Head of caudate nucleus (tissue), 42 donors: ENCODE measurements at places on chromosomes 6 and 20.
A peak's percentile ranks its signal among the peaks of the same experiment; 100 is the strongest.

DNA sequence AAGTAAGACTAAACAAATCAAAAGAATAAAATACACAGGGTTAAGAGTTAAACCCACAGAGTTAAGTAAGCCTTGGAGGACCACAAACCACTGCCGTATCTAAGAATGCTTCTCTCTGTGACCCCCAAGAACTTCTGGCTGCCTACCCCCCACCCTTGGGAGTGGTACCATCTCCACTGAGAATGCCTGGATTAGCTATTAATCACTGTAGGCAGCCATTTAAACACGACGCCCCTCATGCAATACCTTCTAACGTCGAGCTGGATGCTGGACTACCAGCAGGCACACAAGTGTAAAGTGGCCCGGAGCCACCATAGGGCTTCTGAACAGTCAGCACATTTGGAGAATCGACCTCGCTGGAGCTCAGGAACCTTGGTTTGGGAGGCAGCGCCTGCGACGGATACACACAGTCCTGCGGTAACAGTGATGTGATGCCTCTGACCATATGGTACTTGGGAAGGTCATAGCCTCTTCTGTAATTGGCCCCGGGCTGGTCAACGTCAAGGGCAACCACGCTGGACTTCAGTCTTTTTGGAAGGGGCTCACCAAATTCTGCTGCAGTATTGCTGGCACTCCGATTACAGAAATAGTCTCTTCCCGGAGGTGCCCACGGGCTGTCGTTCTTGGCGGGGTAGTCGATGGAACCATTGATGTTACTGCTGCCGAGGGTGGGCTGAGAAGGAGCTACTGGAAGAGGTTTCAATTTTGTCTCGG is 18.0 kb downstream of the ZNF217 start:
- no peak for DNase-seq

DNA sequence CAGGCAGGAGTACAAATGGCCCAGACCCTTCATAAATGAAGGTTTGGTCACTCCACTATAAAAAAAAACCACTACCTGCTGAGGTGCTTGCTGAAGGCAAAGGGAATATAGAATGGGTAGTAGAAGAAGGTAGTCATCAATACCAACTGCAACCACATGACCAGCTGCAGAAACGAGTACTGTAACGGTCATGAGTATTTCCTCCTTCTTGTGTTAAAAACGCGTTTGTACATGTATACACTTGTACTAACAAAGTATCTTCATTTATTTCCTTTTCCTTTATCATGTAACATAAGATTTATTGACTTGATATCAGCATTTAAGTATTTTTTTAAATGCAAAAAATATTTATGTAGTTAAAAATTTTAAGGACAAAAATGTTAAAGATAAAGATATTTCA is 238.6 kb downstream of the TFAP2B start:
- DNase-seq, result no peak

DNA sequence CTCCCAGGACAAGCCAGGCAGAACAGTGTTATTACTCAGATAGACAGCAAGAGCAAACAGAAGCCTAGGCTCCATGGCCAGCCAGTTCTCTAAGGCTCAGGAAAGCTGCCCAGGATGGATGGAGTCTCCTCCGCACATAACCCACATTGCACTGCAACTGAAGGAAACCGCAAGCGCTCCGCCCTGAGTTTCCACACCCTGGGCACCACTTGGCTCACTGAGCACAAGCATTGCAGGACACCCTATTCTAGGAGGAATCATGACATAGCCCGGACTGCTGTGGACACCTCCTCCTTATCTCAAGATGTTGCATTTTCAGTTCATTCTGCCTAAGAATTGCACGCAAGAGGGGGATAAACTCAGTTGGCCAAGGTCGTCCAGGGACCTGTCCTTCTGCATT is 42.9 kb downstream of the LINC00237 start:
- DNase-seq, result no peak

- no peak for DNase-seq
These were observed 56.2 kb upstream of the BMP6 start for GRCh38 chr6:7669742-7670141.

GRCh38 chr6:129317931-129318820 is 391.8 kb downstream of the ARHGAP18 start:
- DNase-seq, result no peak

DNA sequence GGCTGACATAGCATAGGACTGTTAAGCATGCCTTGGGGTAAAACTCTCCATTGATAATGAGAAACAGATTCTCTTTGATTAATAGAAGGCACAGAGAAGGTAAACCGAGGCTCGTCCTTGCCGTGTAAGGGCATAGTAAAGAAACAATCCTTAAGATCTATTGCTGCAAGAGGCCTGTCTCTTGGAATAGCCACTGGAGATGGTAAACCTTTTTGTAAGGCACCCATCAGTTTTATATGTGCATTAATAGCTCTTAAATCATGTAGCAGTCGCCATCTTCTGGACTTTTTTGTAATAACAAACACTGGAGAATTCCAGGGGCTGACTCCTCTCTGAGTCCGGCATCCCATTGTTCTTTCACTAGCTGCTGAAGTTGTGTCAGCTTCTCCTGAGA is 8.4 kb upstream of the ABHD12 start:
- no peak for DNase-seq

GRCh38 chr6:129469070-129469662 is 240.8 kb downstream of the ARHGAP18 start:
- DNase-seq, result no peak

GRCh38 chr6:79215213-79215824 is 19.2 kb downstream of the HMGN3 start:
- DNase-seq, result no peak

- no peak for DNase-seq
These were observed 438.3 kb downstream of the UTRN start for GRCh38 chr6:144723431-144723830.

- DNase-seq, result no peak
These were observed 13.8 kb downstream of the UCKL1 start for GRCh38 chr20:63942250-63942951.

DNA sequence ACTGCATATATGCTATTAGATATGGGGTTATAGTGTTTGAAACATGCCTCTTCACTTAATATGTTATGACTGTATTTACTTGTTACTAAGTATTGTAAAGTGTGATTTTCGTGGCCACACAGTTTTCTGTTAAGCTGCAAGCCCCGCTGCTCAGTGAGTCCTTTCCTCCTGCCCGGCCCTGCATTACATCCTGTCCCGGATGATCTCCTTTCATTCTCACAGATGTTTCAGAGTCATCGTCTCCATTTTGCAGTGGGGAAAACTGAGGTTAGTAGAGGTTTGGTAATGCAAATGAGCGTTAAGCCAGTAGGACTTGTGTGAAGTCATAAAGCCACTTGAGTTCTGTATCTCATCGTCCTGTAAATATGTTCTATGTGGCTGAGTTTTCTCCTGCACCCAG is 155.5 kb downstream of the CFAP61 start:
- no peak for DNase-seq

- no peak for DNase-seq
These were observed 401.9 kb downstream of the THBS2 start for GRCh38 chr6:168851460-168852375.

DNA sequence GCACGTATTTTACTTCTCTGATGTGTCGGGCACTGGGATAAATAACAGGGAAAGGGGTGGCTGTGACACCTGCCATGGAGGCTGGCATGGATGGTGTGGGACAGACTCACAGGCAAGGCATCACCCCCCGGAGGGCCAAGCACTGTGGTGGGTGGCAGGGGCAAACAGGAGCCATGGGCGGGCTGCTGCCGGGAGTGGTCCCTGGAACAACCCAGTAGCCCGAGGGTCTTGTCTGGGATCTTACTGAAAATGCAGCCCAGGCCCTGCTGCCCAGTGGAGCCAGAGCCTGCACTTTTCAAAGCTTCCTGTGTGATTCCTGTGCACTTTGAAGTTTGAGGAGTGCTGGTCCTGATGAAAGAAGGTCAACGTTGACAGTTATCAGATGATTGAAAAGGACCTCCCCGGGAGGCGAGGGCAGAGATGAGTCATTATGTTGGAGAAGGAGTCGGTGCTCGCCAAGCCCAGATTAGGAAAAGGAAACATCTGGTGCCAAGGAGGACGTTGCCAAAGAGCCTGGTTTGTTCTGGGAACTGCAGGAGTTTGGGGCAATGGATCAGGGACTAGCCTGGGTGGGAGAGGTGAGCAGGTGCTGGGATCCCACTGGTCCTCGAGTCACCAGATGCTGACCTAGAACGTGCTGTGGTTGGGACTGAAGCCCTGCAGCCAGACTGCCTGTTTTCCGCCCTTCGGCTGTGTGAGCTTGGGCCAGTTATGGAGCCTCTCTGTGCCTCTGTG is 130.0 kb upstream of the GGTLC1 start:
- no peak for DNase-seq

GRCh38 chr6:84242265-84242664 is 14.8 kb upstream of the CEP162 start:
- no peak for DNase-seq

GRCh38 chr20:3825526-3825925 is 5.2 kb downstream of the AP5S1 start:
- peak; percentile 48 for DNase-seq

DNA sequence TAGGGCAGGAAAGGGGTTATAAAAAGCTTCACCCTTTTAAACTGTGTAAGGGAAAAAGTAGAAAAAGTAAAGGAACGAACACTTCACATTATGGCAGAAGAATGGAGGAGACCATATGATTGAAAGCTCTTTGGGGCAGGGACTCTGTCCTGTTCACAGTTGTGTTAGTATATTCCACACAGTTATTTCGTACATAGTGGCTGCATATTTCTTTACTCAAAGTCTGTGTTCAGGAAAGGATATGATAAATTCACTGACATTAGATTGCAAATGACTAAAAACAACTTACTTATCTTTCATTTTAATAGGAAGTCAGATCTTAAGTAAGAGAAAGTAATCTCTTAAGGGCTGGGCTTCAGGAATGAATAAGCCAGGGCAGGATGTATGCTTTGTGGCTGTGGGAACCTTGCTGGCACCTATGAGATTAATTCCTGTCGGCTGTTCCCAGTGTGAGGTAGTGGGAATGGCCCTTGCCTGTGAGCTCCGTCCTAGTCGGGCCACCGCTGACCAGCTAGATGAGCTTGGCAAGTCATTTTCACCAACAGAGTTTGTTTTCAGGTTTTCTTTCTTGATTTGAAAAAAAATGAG is 11.2 kb downstream of the PPP1R14C start:
- no peak for DNase-seq

DNA sequence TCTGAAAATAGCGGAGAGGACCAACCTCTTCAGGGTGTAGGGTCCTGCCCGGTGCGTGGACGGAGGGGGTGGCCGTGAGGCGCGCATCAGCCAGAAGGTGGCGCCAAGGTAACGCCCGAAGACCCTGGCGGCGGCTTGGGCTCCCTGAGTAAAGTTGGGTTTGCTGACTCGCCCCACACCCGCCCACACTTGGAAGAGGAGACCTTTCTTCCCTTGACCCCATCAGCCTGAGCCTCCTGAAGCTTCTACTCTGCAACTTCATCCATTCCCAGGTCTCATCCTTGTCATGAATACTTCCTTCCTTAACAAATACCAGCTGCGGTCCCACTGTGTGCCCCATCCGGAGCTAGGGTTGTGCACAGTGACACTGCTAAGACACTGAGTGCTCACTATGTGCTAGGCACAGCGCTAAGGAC is 14.6 kb downstream of the CD40 start:
- DNase-seq, result peak; percentile 84

- DNase-seq, result no peak
These were observed 2.2 kb downstream of the HIVEP2 start for GRCh38 chr6:142942805-142943227.

- DNase-seq, result no peak
These were observed 65.0 kb downstream of the SOBP start for GRCh38 chr6:107554918-107555317.
